EH (cell line): ENCODE measurements at places on chromosomes 1 and 21.

- peak; percentile 31 for DNase-seq
These were observed 81.8 kb downstream of the KIAA0319L start for GRCh38 chr1:35475356-35475755.

- DNase-seq, result no peak
These were observed 3.1 kb downstream of the TMEM54 start for GRCh38 chr1:32898056-32898455.

DNA sequence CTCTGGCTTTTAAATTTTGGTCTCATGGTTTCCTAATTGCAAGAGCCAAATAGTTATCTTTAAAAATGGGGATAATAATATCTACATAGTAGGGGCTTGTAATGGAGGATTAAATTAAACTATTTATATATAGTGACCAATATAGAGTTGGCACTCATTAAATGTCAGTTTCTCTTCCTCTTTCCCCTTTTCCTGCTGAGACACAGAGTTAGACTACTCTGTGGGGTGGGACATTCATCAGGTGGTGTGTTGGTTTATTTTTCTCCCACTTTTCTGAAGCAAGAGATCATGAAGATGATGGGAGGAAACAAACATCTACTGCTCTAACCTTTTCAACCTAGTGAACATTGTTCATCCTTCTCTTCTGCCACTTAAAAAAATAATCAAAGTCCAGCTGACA lies 17.3 kb upstream of the RAP1A start:
- no peak for DNase-seq

DNA sequence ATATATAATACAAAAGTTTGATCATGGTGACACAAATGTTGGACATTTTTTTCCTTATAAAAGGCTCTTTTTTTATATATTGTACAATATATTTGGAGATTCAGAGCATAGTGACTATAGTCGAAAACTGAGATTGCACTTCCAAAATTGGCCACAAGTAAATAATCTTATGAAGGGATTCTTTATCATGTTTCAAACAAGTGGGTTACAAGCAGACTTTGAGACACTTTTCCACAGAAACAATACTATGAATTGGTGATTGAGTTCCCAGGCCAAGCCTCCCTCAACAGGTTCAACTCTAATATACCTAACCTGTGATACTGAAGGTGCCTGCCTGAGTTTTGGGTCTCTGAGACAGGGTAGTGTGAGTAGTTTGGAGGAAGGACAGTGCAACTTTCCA lies 13.8 kb downstream of the LEPR start:
- DNase-seq, result no peak

GRCh38 chr1:47901001-47901575 lies 96.1 kb downstream of the TRABD2B start:
- no peak for DNase-seq

DNA sequence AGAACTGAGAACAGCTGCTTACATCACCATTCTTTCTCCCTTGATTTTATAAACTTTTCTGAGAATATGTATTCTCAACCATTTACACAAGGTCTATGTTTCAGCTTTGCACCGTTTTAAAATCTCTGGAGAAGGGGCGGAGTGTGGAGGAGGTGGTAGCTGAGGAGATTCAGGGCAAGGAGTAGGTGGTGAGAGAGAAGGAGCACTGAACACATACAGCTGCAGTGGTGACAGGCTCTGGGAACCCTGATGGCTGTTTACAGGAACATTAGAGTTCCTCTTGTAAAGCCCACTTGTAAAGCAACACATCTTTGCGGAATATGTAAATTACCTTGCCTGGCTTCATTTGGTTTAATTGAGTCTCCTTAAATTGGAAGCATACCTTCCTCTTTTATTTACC lies 89.7 kb downstream of the SMYD2 start:
- DNase-seq, result no peak

- DNase-seq, result peak; percentile 41
These were observed 356.6 kb upstream of the USP24 start for GRCh38 chr1:55571767-55572166.

DNA sequence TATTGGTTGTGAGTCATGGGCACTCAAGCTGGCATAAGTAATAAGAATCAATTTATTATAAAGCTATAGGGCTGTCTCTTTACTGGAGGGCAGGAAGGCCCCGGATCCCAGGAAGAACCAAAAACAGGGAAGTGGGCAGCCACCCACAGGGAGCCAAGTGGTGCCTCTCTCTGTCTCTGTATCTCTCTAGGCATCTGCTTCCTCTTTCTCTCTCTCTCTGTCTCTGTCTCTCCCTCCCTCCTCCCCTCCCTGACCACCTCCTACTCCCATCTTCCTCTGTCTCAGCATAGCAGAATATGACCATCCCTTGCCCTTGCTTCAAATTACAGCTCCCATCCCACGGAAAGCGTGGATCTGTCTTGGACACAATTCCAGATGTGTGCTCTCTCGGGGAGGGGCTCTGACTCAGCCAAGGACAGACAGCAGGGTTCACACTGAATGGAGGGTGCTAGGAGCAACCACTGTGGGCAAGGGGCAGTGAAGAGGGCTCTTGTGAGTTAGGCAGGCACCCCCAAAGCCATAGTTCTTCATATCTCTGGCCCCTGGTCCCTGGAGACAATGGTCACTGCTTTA lies 80.4 kb upstream of the LPGAT1 start:
- DNase-seq, result peak; percentile 13

DNA sequence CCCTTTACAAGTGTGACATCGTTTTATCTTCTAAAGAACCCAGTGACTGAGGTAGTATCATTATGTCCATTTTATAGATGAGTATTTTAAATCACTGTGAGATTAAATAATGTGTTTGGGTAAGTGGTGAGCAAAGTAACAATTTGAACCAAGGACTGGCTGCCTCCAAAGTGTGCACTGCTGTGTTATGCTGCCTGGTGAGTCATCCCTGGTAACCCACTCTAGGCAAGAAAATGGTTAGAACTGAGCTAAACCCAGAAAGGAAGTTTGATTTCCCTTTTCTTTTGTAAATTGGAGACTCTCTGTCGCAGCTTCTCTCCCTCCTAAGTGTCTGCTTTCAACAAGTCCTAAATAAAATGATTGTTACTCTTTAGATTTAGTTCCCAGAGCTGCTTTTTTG lies 342.8 kb upstream of the KAZN start:
- no peak for DNase-seq

DNA sequence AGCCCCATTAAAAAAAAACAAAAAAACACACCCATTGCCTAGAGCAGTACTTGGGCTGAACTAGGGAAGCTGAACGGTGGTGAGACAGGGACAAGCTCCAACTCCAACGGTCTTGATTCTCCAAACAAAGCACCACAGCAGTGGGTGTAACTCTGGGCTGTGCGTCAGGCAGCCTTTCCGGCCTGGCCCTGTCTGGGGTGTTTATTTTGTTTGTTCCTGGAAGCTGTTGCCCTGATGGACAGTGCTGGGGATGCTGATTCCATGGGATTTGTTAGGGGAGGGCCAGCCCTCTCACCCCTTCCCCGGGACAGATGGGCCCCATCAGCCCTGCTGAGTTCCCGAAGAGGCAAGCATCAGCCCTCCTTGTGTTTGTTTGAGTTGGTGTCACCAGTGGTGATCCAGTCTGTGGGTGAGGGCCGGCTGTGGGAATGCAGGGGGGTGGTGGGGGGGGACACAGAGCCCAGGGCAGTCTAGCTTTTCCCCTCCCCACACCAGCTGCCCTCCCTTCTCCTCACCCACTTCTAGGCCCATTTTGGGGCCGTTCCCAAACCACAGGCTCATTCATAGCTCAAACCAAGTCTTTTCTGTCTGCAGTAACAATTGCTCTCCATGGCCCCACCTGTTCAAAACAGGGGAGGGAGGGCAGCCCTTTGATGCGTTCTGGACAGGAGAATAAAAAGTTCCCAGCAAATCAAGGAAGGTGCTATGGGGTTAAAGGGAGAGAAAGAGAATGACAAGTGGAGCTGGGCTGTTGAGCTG lies 4.5 kb downstream of the WNT2B start:
- peak; percentile 74 for DNase-seq

GRCh38 chr1:56590520-56591011 lies 11.2 kb upstream of the PLPP3 start:
- peak; percentile 69 for DNase-seq

- peak; percentile 89 for DNase-seq
These were observed 48.8 kb upstream of the HMGB4 start for GRCh38 chr1:33815061-33815460.

DNA sequence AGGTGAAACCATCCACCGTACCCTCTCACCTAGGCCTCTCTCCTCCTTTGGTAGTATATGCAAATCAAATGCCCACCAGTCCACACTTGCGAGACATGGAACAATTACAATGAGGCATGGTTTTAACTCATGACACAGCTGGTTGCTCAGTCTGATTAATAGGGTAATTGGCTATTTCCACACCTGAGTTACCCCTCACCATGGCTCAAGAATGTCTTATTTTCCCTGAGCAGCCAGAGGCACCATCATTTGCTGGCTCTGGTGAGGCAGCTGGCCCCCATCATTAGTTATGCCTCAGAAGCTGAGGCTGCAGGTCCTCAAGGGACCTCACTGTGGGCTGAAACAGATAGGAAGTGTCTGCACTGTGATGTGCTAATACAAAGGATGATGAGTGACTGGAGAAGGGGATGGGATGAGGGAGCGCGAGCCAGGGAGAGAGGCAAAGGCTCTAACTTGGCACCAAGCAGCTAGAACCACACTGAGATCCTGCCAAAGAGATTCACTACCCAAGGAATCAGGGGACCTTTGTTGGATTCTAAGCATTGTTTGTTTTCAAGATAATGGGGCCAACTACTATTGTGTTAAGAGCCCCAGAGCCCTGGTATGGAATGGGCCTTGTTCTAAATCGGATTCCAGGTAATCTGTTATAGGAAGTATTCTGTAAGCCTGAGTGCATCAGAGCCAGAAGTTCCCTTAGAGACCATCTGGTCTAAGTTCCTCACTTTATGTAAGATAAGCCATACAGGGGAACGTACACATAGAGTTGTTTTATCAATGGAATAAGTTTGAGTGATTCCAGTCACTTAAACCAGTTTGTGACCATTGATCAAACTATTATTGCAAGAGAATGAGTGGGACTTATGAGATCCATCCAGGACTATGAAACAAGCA lies 80.0 kb upstream of the CNTN2 start:
- DNase-seq, result no peak

DNA sequence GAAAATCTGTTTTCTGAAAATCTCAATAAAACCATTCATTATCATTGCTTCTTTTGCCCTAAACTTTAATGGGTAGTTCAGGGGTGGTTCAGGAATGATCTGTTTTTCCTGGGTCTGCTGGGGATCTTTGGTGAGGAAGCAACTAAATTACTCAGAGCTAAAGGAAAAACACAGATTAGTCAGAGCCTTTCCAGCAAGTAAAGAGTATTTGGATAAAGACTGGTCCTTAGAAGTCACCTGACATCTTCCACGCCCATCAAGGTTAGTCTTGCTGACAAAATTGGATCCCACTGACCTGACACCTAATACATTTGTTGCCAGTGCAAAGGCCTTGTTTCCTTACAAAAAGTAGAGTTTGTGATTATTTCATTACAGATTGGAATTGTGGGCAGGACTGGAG lies 24.2 kb downstream of the HSPA13 start:
- no peak for DNase-seq

GRCh38 chr21:43925096-43925481 lies 60.1 kb downstream of the AGPAT3 start:
- DNase-seq, result no peak

GRCh38 chr1:151476083-151476482 lies 16.8 kb upstream of the POGZ start:
- DNase-seq, result peak; percentile 67

- no peak for DNase-seq
These were observed 2.4 kb downstream of the TNFAIP8L2 start for GRCh38 chr1:151158751-151159251.

DNA sequence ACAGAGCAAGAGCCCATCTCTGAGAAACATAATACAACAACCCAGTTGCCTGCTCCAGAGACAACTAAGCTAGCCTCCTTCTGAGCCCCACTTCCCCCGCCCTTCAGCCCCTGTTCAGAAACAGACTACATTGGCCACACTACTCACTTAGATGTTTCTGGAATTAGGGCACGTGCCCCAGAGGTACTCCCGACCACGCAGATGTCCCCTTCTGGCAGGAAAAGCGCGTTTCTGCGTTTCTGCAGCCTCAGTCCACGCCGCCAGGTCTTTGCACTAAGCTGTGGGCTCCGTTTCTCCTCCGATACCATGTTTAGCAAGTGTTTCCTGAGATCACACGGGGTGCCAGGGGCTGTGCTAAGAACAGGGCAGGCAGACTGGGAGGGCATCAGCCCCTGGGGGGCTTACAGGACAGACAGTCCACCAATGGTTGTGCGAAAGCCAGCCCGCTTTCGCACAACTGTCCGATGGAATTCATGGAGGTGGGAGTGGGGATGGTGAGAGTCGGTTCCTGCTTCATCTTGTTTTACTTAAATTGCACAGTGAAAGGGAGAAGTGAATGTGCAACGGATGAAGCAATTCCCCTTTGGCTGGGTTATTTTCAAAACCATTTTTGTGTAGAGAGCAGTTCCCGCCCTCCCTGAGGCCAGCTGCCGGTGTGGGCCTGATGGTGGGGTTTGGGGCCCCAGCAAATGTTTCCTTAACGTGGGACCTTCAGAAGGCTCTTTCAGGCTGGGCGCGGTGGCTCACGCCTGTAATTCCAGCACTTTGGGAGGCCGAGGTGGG lies 2.7 kb downstream of the PIK3CD start:
- no peak for DNase-seq

- DNase-seq, result no peak
These were observed 5.7 kb downstream of the PARK7 start for GRCh38 chr1:7967196-7967595.

DNA sequence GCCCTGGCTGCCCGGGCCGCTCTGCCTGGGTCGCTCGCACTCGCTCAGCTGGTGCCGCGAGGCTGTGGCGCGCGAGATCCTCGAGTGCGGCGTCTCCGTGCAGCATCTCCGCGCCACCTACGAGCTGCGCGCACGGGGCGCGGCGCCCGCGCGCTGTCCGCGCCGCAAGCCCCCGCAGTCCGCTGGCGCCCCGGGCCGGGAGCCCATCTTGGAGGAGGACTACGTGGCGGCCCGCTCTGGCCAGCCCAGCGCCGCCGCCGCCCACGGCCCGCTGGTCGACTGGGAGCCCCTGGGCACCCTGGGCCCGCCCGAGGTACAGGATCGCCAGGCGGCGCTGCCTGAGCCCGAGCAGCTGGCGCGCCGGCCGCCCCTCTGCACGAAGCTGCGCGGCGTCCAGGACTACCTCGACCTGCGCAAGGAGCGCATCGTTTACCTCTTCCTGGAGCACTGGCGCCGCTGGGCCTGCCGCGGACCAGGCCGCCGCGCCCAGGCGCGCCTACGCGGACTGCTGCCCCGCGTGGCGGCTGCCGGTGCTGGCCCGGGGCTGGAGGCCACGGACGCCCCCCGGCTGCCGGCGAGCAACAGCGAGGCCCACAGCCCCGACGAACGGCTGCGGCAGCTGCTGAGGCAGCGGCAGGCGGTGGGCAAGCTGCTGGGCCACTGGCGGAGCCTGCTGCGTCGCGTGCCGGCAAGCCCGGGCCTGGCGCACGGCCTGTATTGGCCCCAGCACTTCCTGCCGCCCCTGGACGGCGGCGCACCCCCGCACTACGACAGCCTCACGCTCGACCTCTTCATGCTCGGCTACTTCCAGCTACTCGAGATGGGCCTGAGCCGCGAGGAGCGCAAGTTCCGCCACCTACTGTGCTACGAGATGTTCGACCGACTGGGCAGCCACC lies 10.9 kb downstream of the TNFRSF25 start:
- DNase-seq, result no peak
